ENCODE measurements at places on chromosomes 6 and 20.

GRCh38 chr6:53618219-53618618, 47.3 kb downstream of the KLHL31 start:
- DNase-seq = no peak

GRCh38 chr6:138336221-138336620, 41.5 kb upstream of the SMIM28 start:
- DNase-seq = no peak

- DNase-seq = no peak
Observed at GRCh38 chr20:11686195-11686594, 231.5 kb upstream of the BTBD3 start.

GRCh38 chr20:62518911-62519310, 43.1 kb upstream of the GATA5 start:
- no peak for DNase-seq

DNA sequence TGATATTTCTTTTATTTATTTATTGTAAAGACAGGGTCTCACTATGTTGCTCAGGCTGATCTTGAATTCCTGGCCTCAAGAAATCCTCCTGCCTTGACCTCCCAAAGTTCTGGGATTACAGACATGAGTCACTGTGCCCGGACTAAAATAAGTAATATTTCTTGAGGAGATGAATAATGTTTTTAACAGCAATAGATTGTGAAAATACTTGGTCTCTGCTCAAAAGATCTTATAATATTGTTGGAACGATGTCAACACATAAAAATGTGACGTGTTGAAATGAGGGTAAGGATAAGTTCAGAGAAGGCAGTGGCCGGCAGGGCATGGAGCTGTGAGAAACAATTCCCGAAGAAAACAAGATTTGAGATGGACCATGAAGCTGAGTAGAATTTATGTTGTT, 178.7 kb downstream of the GJA1 start:
- no peak for DNase-seq

- no peak for DNase-seq
Observed at GRCh38 chr6:13289789-13290318, 38.5 kb downstream of the TBC1D7 start.

DNA sequence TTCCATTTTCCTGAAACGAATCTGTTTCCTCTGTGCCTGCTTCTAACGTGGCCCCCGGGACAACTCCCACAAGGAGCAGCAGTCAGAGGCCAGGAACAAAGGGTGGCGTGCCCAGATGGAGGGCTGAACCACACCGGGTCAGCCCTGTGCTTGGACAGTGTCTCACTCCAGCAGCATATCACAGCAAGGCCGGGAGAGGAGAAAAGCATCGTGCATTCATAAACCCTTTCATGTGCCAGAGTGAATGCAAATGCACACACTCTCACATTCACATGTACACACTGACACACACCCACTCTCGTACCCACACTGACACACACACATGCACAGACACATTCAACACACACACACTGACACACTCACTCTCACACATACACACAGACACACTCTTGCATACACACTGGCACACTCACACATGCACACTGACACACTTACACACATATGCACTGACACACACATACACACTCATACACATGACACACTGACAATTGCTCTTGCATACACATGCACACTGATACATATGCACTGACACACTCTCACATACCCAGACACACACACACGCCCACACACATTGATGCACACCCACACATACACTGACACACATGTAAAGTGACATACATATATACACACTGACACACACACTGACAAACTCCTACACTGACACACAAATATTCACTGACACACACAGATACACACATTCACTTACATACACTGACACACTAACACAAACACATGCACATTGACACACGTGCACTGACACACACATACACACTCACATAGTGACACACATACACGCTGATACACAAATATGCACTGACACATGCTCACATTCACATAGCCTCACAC, 237.0 kb downstream of the LRFN2 start:
- DNase-seq = no peak

DNA sequence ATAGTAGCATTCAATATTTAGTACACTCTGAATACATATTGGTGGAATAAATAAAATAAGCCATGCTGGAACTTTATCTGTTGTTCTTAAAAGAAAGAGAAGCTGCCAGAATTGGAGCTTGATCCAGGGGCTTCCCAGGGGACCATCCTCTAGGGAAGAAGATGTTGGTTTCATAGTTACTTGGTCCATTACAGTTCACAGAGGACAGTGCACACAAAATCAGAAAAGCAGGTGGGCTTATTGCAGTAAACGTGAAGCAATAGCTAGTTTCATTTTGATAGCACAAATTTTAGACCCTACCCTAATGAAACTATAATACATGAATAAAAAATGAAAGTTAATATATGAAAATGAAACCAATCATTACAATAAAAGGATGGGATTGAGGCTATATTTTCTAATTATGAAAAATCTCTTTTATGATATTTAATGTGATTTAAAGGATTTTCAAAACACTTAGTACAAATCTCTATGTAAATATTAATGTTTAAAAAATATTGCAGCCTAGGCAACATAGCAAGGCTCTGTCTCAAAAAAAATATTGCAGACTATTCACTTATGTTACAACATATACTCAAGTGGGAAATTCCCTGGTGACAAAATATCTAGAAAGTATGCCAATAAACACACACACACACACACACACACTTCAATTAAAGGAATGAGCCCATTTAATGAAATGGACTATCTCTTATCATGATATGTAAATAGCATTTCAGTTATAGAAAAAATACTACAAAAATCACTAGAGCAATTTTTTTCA, 227.0 kb upstream of the MARCKS start:
- DNase-seq = no peak
